ENCODE measurements at places on chromosomes 2 and 18.

- DNase-seq: peak; percentile 83
Observed at GRCh38 chr2:59458800-59459199, 1094.7 kb downstream of the BCL11A start.

GRCh38 chr18:74689251-74689650, 91.6 kb downstream of the ZNF407 start:
- DNase-seq: no peak

DNA sequence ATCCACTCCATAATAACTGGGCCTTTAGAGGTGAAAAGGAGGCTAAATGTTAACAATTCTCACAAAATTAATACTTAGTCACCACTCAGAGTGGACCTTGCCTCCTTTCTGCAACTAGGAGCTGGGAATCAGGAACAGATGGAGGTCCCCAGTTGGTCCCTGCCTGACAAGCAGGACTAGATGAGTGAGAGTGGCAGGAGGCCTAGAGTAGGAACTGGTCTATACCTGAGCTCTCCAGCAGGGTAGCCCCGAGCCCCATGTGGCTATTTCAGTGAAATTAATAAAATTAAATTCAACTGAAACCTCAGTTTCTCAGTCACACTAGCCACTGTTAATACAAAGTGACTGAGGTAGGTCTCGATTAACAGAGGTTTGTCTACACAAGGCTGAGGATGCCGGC, 150.5 kb downstream of the MYO5B start:
- no peak for DNase-seq

DNA sequence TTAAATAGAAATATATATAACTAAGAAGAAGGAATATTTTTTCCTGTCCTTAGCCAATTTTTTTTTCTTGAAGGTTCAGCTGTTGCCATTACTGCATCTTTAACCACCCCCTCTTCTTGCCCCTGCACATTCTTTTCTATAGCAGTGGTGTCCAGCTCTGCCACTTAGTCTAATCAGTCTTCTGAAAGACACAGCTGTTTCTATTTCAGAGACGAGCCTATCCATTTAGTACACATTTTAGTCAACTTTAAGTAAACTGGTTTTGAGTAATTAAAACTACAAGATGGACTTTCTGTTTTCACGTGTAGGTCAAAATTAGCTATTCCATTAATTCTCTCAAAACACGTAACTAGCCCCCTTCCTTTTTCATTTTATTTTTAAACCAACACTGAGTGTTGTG, 21.0 kb downstream of the SPOPL start:
- no peak for DNase-seq

DNA sequence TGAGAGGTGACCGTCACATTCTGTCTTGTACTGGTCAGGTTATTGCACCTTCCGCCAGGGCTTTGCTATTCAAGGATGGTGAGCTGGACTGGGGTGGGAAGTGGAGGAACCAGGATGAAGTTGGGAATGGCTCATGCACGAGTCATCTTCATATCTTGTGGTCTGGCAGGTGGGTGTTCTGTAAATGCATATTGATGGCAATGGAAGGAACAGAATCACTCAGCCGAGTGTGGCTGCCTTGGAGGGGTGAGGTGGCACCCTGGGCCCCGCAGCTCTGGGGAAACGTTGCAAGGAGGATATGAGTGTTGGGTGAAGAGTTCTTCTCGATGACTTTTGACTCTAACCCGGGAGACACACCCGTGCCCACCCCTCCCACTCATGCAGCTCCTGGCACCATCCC, 1.2 kb downstream of the NEU2 start:
- DNase-seq: no peak

GRCh38 chr2:158443606-158444005, 12.9 kb downstream of the CCDC148 start:
- no peak for DNase-seq

DNA sequence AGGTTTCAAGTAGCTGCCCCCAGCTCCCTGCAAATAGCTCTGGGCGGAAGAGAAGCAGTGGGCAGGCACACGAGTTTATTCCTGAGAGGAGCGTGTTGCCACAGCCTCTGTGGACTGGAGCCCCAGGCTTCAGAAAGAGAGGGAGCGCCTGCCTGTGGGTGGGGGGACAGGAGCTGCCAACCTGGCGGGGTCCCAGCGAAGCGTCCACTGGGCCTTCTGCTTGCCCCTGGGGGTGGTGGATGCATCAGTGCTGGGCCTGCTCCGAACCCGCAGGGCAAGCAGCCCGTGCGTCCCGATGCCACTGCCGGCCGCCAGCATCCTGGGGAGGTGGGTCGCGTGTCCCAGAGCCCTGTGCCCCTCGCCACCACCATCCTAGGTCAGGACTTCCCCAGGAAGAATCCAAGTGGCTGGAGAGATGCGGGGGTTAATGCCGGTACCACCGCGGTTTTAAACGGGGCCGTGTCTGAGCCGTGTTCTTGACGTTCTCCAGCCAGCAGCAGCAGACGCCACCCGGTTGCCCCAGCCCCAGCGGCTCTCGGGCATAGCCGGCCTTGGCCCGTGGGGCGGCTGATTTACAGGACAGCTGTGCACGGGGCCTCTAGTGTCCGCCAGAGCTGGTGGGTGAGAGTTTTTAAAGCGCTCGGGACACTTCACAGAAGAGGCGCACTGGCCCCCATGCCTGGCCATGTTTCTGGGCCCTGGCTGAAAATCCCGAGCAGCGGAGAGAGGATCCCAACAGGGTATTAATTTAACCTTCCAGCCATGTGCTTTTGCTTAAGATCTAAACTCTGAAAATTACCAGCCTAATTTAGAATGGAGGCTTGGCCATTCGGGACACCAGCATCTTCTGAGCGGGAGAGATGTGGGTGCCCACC, 84.7 kb downstream of the NFATC1 start:
- DNase-seq: no peak

GRCh38 chr18:9869715-9870430, 15.9 kb upstream of the TXNDC2 start:
- DNase-seq: no peak

DNA sequence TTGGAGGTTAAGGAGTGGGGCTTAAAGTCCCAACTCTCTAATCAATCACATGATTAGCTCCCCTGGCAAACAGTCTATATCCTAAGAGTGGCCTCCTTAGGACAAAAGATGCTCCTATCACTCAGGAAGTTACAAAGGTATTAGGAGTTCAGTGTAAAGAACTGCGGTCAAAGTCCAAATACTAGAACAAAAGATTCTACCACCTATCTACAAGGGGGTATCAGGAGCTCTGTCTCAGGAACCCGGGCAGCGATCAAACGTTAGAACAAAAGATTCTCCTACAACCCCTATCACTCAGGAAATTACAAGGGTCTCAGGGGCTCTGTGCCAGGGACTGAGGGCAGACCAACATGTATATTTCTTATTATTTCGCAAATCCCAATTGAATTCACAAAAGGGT, 58.0 kb downstream of the DTNB start:
- DNase-seq: no peak

GRCh38 chr2:95296880-95297487, at the start of gene KCNIP3:
KCNIP3 (plus strand) TSS chr2:95297347; CDS start chr2:95297439, 92 bp downstream.
- peak; percentile 77 for DNase-seq

GRCh38 chr2:119544075-119544938, at the start of gene CFAP221:
CFAP221 (plus strand) TSS chr2:119544449; CDS start chr2:119546132, 1,683 bp downstream.
- DNase-seq: peak; percentile 74

DNA sequence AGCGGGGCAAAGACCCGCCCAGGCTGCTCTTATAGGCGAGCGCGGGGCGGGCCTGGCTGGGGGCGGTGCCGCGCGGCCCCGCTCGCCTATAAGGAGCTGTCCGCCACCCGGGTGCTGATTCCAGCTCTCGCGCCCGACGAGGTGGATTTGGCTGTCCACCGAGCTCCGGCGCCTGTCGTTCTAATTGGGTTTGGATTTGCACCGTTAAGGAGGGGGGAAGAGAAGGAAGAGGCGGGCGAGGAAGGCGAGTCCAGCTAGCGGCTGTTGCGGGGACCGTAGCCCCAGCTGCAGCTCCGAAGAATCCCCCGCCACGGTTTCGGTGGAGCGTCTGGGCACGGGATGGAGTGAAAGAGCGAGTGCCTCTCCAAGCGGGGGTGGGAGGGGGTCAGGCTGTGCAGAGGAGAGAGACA, at the start of gene CNTNAP5:
TSS of gene CNTNAP5 (plus strand) at position 117 of the 410 bp plus-strand sequence. CDS start 364 bp downstream, outside the sequence.
- peak; percentile 77 for DNase-seq

DNA sequence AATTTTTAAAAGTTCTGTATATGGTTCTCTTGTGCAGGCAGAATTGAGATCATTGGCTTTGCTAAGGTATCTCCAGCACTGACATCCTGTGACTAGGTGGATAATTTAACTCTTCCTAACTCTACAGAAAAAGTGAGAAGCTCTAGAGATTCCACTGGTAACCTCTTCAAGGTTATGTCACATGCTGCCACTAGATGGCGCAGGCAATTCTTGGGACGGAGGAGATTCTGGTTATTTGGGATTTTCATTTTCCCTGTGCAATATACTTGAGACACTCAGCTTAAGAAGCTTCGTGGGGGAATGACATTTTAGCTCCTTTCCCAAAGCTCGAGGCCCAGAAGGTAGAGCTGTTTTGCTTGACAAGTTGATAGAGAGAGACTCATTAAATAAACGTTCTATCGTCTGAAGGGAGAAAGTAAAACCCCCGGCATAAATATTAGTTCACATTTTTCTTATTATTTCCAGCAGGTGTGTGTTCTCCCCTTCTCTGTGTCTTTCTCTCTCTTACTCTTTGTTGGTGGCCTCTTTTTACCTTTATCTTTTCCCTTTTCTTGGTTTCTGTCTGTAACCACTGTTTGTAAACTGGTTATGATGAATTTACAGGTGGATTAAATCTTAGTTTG, 26.6 kb upstream of the LANCL1 start:
- DNase-seq: peak; percentile 59

DNA sequence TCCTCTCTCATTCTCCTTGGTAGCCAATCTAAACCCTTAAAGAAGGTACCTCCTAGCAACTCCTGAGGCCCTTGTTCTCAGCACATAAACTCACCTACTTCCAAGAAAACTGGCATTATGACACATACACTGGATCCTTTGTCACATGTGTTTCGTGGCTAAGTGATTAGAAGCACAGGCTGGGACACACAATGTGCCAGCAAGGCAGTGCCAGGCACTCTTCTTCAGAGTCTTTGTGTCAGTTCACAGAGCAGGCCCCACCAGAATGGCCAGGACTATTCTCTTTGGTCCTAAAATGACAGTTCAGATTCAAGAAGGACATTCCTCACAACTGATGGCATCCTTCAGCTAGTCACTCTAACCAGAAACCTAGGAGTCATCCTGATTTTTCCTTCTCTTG, 40.3 kb downstream of the SMC6 start:
- no peak for DNase-seq

- no peak for DNase-seq
Observed at GRCh38 chr2:81589406-81589805, 1284.9 kb upstream of the LRRTM1 start.

DNA sequence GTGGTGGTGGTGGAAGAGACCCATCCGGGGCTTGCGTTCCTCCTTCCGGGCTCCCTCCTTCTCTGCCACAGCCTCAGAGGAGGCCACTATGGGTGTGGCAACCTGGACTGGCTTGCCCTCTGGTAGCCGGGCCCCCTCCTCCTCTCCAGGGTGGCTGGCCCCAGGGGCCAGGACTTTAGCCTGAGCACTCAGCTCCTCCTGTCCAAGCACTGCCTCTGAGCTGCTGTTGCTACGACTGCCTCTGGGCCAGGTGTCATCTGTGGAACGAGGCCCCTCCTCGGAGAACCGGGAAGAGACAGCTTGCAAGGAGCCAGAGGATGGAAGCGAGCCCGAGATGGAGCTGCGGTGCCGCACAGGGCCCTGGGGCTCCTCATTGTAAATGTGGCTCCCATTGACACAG, 16.7 kb upstream of the SFXN5 start:
- no peak for DNase-seq

- DNase-seq: no peak
Observed at GRCh38 chr18:58464104-58464625, 164.7 kb downstream of the ALPK2 start.

DNA sequence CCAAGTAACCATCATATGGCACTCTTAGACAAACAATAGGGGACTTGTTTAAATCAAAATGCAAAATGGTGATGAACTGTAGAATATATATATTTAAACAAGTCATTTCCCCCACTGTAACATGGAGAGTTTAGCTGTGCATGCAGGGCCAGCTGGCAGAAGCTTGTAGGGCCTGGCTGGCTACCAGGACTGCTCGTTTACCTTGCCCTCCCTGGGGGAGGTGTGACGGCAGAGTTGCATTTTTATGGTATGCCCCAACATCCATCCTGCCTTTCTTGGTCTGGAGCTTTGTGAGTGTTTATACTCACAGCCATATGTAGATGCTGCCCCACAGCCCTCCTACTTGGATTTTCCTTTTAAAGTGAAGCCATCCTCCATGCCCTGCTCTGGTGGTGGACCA, 101.7 kb upstream of the ZFP36L2 start:
- peak; percentile 2 for DNase-seq

- no peak for DNase-seq
Observed at GRCh38 chr2:124257120-124257519, 232.0 kb downstream of the CNTNAP5 start.

DNA sequence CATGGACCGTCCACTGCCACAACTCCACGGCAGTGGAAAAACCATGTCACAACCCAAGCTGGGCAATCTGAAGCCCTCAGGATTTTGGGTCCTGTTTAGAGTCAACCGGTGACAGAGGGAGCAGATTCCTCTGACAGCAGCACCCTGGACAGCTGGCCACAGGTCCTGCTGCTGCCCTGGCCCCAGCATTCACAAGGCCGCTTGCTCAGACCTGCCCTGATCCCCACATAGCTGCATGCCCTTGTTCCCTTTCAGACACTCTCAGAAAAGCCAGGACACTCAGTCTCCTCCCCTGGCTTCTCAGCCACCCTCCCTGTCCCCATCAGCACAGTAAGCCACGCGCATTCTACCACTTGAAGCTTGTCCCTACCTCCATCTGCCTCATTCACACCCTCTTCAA, 1.6 kb downstream of the COPS9 start:
- no peak for DNase-seq

DNA sequence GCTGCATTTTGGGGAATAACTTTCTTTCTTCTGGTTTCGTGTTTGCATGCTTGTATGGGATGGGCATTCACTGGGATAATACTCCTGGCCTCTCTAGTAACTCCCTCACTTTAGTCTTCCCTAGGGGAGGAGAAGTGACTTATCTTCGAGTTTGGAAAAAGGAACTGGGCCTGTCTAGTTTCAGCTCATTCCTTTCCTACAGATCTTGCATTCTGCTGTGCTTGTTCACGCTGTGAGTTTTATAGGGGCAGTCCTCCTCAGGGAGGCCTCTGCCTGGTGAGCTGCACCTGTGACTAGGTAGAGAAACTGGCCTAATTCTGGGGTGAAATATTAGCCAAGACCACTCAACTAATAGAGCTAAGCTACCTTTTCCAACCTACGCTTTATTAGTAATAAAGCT, 50.9 kb downstream of the PHLPP1 start:
- DNase-seq: no peak

- DNase-seq: no peak
Observed at GRCh38 chr2:151315381-151315903, 26.0 kb upstream of the NMI start.

GRCh38 chr2:146239392-146240135, 1605.3 kb upstream of the ACVR2A start:
- DNase-seq: no peak

GRCh38 chr2:128344101-128344500, 25.4 kb upstream of the HS6ST1 start:
- no peak for DNase-seq

GRCh38 chr2:233329489-233330135, 22.0 kb downstream of the SAG start:
- peak; percentile 93 for DNase-seq

All from NCI-H345 (cell line).